ENCODE measurements at places on chromosomes 13 and 19. TPM values are rescaled to one million over a fixed set of nuclear protein-coding genes. Genes with fewer than 3 reads are reported as not detected.

GRIN3B gene
- total RNA-seq, result not detected

ZSWIM9 gene
- 3.2 TPM for total RNA-seq

CALR3 gene
- total RNA-seq, result not detected

SYNGR4 gene
- not detected for total RNA-seq

CYP4F11 gene
- 97.0 TPM for total RNA-seq

GGN gene
- not detected for total RNA-seq

SMIM17 gene
- total RNA-seq, result not detected

FCAR gene
- 0.55 TPM for total RNA-seq

CEACAM7 gene
- not detected for total RNA-seq

SCEL gene
- total RNA-seq, result not detected

POU2F2 gene
- total RNA-seq, result 0.83 TPM

GPI gene
- 194 TPM for total RNA-seq

GIPC3 gene
- total RNA-seq, result 0.75 TPM

SERPINE3 gene
- not detected for total RNA-seq

UBAC2 gene
- total RNA-seq, result 33.4 TPM

CLC gene
- total RNA-seq, result not detected

CLEC4M gene
- 13.2 TPM for total RNA-seq

CPAMD8 gene
- total RNA-seq, result 1.3 TPM

PALM3 gene
- 42.7 TPM for total RNA-seq

IL12RB1 gene
- total RNA-seq, result 0.25 TPM

PRX gene
- 0.70 TPM for total RNA-seq

MCF2L gene
- total RNA-seq, result 14.9 TPM

SLC5A5 gene
- not detected for total RNA-seq

SHISA2 gene
- not detected for total RNA-seq

ZNF728 gene
- total RNA-seq, result not detected

C5AR2 gene
- 2.2 TPM for total RNA-seq

NLRP7 gene
- total RNA-seq, result not detected

LIN7B gene
- 5.5 TPM for total RNA-seq

CCDC70 gene
- total RNA-seq, result not detected

ZNF581 gene
- 6.1 TPM for total RNA-seq

ZNF8 gene
- total RNA-seq, result 1.8 TPM

CEACAM1 gene
- total RNA-seq, result 27.0 TPM

GIPR gene
- 0.18 TPM for total RNA-seq

KIR3DL1 gene
- not detected for total RNA-seq

HOOK2 gene
- total RNA-seq, result 23.2 TPM

SPACA4 gene
- total RNA-seq, result not detected

THSD1 gene
- total RNA-seq, result 0.88 TPM

ATP4B gene
- not detected for total RNA-seq

C19orf33 gene
- total RNA-seq, result 0.40 TPM

SNRPA gene
- 23.6 TPM for total RNA-seq

ACTL9 gene
- total RNA-seq, result not detected

PTH2 gene
- not detected for total RNA-seq

GADD45B gene
- total RNA-seq, result 52.1 TPM

DKKL1 gene
- total RNA-seq, result not detected

FBXL3 gene
- 14.3 TPM for total RNA-seq

ERFL gene
- not detected for total RNA-seq

CDX2 gene
- not detected for total RNA-seq

C5AR1 gene
- total RNA-seq, result 6.2 TPM

PDX1 gene
- total RNA-seq, result 0.70 TPM

CEBPA gene
- total RNA-seq, result 185 TPM

C19orf38 gene
- 0.96 TPM for total RNA-seq
